Neural progenitor cell (in vitro differentiated cells): ENCODE measurements at places on chromosomes 6 and 20. TPM values are rescaled to one million over a fixed set of nuclear protein-coding genes. Genes with fewer than 3 reads are reported as not detected.

TTK gene
- total RNA-seq, result 139 and 231 TPM in 2 replicates

MCHR2 gene
- not detected in 2 replicates for total RNA-seq

THBD gene
- 0.06 and 0.15 TPM in 2 replicates for total RNA-seq

RRP36 gene
- 77.8 and 93.3 TPM in 2 replicates for total RNA-seq

GRCh38 chr20:55830121-55830827 lies 175.0 kb downstream of the CBLN4 start:
- DNase-seq, result no peak

DNA sequence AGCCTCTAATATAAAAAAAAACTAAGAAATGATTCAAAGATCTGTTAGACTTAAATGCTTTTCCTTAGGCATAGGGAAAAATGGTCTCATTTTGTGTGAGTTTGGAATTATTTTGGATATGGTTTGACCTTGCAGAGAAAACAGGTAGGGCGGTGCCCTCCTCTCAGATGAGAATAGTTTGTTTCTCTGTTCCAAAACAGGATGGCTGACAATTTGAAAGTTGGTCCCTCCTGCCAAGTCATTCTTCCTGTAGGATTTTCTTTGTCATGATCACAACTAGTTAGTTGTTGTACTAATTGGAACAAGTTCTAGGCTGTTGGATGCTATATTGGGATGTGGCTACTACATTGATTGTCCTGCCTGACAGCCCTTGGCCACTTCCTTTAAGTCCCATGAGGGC lies 108.6 kb downstream of the BCKDHB start:
- DNase-seq, result no peak

DNA sequence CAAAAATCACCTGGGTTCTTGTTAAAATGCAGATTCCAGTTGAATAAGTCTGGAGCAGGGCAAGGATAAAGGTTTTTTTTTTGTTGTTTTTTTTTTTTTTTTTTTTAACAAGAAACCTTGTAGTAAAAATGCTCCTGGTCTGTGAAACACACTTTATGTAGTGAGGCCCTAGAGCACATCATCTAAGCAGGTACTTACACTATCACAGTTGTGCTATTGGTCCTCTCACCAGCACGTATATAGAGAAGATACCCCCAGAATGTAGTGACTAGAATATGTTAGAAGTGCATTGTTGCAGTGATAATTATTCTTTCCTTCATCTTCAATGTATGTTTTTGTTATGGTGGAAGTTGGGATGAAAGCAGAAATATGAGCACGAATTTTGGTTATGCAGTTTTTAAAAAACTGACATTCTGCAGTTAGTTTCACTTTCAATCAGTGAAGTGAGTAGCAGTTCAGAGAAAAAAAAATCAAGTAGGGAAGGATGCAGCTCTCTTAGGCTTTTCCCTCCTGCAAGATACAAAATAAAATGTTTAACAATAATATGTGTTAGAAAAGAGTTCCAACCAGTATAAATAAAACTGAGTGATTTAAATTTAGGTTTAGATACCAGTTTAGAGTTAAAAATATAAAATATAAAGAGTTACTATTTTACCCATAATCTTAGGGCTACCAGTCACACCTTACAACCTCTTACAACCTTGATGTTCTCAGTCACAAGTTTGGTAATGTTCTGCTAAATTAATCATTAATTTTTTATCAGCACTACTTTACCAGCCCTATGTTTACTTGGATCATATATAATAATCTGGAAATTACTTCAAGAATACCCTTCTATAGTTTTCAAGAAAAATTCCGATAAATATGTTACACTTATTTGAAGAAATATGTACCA lies 9.2 kb upstream of the DEFB113 start:
- DNase-seq, result no peak

DNA sequence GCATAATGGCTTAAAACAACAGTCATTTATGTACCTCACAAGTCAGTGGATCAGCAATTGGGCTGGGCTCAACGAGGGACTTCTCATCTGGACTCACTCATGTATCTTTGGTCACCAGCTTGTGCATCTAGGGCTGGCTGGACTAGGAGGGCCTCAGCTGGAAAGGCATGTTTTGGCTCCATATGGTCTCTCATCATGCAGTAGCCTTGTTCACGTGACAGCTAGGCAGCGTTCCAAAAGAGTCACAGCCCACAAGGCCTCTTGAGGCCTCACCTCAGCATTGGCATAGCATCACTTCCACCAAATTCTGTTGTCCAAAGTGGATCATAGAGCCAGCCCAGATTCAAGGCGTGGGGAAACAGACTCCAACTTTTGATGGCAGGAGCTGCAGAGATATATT lies 110.1 kb downstream of the MAFB start:
- no peak for DNase-seq

DNA sequence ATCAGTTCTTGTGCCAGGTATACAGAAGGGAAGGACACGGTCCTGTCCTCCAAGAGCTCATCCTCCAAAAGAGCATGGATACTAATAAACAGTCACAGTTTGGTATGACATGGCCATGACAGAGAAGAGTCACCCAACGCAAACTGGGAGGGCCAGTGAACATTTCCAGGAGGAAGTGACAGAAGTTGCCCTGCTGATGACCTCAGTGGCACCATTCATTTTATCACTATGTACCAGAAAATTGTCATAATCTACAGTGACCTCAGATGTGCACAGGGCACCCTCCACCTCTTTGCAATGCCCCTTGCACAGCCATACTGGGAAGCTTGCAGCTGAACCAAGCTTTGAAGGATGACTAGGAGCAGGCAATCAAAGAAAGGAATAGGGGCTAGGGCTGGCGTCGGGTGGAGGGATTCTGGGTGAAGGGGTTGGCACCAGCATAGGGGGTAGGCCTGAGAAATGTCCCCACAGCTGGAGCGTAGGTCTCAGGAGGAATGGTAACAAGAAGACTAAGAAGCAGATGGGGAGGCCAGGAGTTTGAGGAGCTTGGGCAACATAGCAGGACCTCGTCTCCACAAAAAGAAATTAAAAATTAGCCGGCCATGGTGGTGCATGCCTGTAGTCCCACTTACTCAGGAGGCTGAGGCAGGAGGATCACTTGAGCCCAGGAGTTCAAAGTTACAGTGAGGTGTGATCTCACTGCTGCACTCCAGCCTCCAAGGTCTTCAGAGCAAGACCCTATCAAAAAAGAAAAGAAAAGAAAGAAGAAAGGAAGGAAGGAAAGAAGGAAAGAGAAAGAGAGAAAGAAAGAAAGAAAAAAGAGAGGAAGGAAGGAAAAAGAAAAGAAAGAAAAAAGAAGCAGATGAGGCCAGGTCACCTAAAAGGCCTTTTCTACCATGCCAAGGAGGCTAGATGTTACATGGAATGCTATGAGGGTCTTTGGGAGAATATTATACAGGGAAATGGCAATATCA lies 65.3 kb upstream of the SNX9 start:
- DNase-seq, result no peak
